ENCODE measurements at places on chromosomes 16 and 17. TPM values are rescaled to one million over a fixed set of nuclear protein-coding genes. Genes with fewer than 3 reads are reported as not detected.

The APOBR gene
- 0.87 TPM for polyA plus RNA-seq

The KCNH6 gene
- polyA plus RNA-seq = 1.1 TPM

The ODAD4 gene
- polyA plus RNA-seq = 7.4 TPM

The KRTAP4-9 gene
- not detected for polyA plus RNA-seq

The SLC5A10 gene
- 0.43 TPM for polyA plus RNA-seq

The HEXIM1 gene
- 37.0 TPM for polyA plus RNA-seq

The CREBBP gene
- polyA plus RNA-seq = 103 TPM

The ADGRG1 gene
- 14.9 TPM for polyA plus RNA-seq

All from right lung (tissue), 10 donors.